Left colon (tissue), 2 donors: ENCODE measurements at places on chromosomes 5 and 9. TPM values are rescaled to one million over a fixed set of nuclear protein-coding genes. Genes with fewer than 3 reads are reported as not detected.

DNA sequence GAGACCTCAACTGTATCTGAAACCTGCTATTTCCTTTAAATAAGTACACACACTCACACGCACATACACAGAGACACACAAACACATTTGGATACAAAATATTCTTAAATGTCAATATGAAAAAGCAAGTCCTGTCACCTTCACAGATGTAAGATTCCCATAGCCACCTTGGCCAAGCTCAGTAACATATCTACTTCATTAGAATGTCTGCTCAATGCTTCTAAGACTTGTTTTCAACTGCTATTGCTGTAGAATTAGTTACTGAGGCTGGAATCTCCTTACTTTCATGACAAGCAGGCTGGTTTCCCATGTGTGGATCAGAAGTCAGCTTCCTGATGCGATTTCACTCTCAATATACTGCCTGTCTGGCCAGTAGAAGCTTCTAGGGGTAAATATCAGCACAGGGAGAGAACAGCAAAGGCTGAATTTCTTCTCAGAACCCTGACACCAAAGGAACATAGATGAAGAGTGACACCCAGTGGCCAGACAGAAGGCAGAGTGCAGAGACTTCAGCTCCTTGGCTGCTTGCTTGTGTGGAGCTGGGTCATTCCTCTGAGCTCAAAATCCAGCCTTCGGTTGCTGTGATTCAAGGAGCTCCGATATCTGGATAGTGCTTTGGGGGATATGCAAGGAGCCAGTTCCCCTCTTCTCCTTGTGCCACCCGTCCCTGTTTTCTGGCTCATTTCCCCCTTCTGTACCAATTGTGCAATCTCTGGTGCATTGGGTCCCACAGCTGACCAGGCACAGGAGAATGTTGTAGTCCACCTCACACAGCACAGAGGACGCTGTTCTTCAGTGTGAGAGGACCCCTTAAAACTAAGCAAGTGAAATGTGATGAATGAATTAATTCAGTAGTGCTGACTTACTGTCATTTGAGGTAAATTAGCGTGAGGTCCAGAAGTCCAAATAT, 26.6 kb upstream of the ABLIM3 start:
- peak; percentile 47 for DNase-seq

- no peak for DNase-seq
These were observed 626.5 kb downstream of the PDE4D start for GRCh38 chr5:59267033-59267432.

- no peak for DNase-seq
These were observed 80.8 kb downstream of the NTNG2 start for GRCh38 chr9:132242621-132243155.

- DNase-seq, result no peak
These were observed 13.5 kb downstream of the CREBRF start for GRCh38 chr5:173069671-173070070.

DNA sequence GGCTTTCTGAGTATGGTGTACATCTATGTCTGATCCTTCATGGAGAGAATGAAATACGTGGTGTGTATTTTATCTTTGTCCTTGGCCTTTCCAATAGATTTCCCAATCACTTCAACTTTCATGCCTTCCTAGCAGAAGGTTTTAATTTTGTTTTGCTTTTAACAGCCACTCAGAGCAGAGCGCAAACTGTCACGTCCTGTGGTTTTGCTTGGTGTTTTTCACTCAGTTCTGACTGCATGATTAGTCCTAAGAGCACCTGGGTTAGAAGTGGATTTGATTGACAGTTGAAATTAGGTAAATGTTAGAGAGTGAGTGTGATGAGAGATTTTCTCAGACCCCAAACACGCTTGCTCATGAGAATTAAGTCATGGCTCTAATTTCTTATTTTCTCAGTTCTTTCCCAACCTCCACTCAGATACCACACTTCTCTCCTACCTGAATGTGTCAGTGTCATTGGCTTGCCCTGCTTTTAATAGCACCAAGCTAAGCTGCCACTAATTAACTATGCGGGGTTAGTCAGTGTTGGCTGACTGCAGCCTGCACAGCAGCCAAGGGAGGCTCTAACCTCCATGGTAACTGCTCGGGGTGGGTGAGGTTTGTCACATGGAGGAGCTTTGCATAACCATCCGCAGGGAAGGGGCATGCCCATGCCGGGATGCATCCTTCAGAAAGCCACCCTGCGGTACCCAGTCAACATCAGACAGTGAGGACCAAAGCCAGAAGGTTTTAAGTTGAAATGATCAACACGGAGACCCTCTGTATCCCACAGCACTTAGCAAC, 173.4 kb downstream of the NR3C1 start:
- DNase-seq, result no peak

- DNase-seq, result peak; percentile 15
These were observed 1.3 kb downstream of the FBXL7 start for GRCh38 chr5:15501091-15501791.

DNA sequence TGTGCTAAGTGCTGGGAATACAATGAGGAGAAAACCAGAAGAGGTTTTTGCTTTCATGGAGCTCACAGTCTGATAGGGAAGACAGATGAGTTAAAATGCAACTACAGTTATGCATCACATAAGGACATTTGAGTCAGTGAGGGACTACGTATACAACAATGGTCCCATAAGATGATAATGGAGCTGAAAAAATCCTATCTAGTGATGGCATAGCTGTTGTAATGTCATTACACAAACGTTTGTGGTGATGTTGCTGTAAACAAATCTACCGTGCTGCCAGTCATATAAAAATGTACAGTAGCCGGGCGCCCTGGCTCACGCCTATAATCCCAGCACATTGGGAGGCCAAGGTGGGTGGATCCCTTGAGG, 110.1 kb upstream of the RAD23B start:
- DNase-seq, result no peak

- no peak for DNase-seq
These were observed 278.7 kb downstream of the HCN1 start for GRCh38 chr5:45417285-45417998.

DNA sequence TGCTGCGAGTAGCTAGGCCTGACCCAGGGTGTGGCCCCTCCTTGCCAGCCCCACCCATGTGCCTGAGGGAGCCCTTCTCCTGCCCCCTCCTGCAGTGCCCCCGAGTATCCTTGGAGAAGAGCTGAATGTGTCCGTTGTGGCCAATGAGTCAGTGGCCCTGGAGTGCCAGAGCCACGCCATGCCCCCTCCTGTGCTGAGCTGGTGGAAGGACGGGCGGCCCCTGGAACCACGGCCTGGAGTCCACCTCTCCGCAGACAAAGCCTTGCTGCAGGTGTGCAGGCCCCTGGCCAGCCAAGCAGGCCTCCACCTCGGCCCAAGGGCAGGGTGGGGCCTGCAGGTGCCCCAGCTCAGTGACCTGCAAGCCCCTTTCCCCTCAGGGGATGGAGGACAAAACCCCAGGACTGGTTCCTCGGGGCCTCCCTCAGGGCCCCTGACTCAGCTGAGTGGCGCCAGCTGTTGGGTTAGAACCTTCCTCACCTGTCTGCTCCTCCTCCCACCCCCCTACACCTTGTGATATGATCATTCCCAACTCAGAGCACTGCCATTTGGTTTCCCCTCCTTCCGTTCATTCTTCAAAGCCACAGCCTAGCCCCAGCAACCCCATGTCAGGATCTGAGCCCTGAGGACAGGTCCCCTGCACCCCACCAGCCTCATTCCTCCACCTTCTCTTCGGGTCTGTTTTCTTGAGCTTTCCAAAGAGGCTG, 80.0 kb upstream of the ASS1 start:
- no peak for DNase-seq

- DNase-seq, result no peak
These were observed 323.7 kb upstream of the CD180 start for GRCh38 chr5:67520161-67520908.

DNA sequence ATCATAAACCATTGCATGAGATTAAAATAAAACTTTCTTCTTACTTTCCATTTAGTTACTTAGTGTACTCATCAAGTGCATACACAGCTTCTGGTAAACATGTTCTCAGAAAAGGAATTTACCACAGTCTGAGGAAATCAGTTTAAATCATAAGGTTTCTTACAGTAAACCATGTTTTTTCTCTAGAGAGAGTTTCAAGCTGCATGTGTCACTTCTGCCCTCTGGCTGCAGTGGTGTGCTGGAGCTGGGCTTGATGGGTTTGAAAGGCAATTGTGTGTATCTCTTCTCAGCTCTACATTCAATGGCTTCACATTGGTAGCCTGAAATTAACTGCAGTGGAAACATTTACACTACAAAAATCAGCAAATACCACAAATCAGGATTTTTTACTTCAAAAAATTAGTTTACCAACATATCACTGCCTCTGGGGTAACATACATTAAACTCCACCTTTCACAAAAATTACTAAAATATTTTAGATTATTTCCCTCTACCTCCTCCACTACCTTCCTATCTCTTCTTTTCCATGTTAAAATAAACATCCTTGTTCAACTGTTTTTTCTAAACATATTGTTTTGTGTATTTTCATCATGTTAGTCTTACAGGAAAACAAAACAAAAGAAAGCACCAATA, 414.3 kb downstream of the ANXA1 start:
- no peak for DNase-seq

DNA sequence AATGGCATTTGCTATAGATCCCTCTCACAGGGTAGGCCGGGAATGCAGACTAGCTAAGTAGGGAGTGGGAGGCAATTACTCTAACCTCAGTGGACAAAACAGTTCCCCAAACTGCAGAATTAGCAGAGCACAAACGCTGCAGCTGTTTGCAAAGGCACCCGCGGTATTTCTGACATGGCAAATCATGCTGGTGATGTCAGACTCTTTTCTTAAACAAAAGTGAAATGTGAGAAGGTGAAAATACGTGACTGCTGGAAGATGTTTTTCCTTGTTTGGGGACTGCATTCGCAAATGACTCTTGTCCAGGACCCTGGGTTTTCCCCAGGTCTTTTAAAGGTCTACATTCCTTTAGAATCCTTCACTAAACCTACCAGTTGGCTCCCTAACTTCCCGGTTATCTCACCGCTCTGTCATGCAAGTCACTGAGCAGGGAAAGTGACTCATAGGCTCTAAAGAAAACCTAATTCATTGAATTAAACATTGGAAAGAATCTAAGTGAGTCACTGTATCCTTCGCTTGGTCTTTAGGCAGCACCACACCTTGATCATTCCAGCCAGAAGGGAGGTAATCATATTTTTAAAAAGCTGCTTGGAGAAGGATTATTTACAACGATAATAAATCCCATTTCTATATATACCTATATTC, 91.5 kb upstream of the DNAH5 start:
- no peak for DNase-seq

DNA sequence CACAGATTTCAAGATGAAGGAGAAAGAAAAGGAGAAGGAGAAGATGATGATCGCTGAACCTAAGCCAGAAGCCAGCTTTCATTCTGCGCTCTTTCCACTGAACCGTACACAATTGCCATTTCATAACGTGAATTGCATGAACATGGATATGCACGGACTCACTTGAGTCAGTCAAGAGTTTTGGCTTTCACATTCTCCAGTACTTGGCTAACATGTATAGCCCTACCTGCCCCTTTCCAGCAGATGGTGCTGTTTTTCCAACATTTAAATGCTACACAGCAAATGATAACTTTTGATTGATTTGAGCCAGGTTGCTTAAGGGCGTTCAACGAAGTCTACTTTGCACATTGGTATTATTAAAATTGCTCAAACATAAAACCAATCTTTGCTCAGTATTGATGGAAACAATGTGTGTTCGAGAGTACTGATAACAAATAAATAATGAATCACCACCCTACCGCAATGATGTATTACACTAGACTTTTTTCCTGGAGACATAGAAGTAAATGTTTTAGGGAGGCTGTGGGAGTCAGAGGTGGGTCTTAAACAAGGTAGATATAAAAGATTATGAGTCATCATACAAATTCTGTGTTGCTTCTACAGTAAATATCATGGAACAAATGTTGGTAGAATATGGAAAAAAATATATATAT, 196.4 kb downstream of the TRPM3 start:
- no peak for DNase-seq

- DNase-seq, result peak; percentile 66
These were observed 1.7 kb upstream of the PTPN3 start for GRCh38 chr9:109499631-109500410.

DNA sequence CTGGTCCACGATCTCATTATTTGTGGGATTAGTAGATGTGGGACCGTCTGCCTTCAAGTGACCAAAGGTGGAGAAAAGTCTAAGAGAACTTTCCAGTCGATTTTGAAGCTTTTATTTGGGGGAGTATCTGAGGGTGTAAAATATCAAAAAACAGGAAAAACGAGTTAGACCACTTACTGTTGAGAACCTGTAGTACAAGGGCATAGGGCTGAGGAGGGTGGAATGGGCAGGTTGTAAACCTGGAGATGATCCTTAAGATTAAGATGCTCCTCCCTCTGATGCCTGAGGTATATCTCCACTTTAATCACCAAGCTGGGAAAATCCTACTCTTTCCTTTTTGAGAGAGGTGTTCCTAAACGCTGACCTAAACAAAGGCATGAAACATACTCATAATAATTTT, 32.0 kb upstream of the GTF2H2C start:
- DNase-seq, result no peak

GRCh38 chr9:95880021-95880690, 4.7 kb downstream of the ERCC6L2 start:
- no peak for DNase-seq

DNA sequence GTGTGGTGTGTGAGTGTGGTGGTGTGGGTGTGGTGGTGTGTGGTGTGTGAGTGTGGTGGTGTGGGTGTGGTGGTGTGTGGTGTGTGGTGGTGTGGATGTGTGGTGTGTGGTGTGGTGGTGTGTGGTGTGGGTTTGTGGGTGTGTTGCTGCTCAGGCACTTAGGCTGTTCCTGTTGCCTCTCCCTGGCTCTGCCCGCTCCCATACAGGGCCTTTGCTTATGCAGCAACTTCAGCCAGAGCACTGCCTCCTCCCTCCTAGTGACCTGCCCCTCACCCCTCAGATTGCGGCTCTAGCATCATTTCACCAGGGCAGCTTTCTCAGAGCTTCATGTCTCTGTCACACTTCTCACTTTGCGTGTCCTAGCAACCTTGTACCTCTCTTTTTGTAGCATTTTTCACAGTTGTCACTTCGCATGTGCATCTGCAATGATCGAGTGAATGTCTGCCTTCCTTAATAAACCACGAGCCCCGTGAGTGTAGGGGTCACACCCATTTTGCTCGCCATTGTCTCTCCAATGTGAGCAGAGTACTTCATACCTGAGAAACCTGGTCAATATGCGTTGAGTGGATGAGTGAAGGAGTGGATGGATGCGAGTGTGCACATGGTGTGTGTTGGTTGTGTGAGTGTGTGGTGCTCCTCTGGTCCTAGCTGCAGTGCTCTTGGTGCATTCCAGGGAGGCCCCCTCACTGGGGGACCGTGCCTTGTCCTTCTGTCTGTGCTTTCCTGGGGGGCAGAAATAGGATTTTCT, 167.9 kb upstream of the PANK3 start:
- DNase-seq, result no peak

DNA sequence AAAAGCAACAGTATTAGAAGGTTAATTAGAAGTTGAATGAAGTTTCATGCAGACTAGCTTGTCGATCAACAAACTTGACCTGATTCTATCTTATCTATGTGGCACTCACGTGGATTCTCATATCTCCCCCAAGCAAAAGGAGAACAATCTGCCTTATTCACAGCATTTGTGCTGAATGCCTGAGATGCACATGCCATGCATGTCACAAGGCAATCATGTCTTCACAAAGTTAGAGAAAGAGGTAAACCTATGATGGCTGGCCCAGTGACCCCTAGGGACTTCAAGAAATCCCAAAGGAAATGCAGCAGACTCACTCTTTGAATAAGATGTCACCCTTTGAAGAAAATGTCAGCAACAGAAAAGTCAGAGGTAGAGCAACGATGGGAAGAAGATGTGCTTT, 17.6 kb upstream of the SHOC1 start:
- no peak for DNase-seq

Gene VPS13A
- total RNA-seq, result 58.4 TPM

Gene SCGB3A2
- not detected for total RNA-seq

Gene SLC25A51
- total RNA-seq, result 23.4 TPM

Gene UAP1L1
- 18.2 TPM for total RNA-seq

Gene FAM153A
- total RNA-seq, result 8.5 TPM

Gene CCL27
- not detected for total RNA-seq

Gene GTF2H2
- total RNA-seq, result 7.4 TPM

Gene SLC22A4
- 3.8 TPM for total RNA-seq

Gene HMMR
- total RNA-seq, result 3.0 TPM
